Bone marrow (tissue), 2 donors: ENCODE measurements at places on chromosomes 16 and 17.

DNA sequence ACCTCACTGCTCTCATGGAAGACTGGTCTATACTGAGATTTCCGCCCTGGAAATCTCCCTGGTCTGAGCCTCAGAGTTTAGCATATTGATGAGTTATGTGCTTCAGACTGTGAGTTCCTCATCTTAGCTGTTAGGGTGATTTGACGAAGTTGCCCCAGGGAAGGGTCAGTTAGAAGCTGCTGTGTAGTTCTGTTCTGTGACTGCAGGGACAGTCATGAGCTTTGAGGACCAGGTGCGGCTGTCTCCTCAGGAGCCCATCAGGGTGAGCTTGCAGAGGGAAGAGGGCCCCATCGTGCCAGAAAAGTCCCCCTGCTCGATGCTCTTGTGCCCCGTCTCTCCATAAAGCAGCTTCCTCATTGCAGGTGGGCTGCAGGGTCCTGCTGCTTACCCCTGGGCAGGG, 28.3 kb upstream of the IL17C start:
- DNase-seq, result no peak

GRCh38 chr17:78318407-78318806, 41.5 kb downstream of the SOCS3 start:
- DNase-seq, result no peak

DNA sequence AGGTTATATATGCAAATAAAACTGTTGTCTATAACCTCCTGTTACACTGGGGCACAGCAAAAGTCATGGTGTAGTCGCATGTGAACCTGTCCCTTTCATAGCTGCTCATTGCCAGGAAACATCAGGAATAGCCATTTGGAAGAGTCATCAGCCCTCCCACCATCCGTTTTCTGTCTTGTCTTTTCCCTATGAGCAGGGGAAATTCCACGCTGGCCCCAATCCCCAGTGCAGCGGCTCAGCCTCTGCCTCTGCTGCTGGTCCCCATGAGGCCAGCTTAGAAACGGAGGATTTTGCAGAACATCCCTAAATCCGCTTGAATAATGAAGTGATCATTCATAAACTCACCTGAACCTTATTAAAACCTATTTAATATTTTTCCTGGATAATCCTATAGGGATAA, 10.5 kb downstream of the MAPT start:
- DNase-seq, result no peak

GRCh38 chr16:66524601-66525164, 25.2 kb downstream of the TK2 start:
- peak; percentile 32 for DNase-seq

- no peak for DNase-seq
These were observed 59.1 kb downstream of the SSH2 start for GRCh38 chr17:29870836-29871465.

- no peak for DNase-seq
These were observed 2.3 kb downstream of the KRTAP1-5 start for GRCh38 chr17:41024697-41025096.

DNA sequence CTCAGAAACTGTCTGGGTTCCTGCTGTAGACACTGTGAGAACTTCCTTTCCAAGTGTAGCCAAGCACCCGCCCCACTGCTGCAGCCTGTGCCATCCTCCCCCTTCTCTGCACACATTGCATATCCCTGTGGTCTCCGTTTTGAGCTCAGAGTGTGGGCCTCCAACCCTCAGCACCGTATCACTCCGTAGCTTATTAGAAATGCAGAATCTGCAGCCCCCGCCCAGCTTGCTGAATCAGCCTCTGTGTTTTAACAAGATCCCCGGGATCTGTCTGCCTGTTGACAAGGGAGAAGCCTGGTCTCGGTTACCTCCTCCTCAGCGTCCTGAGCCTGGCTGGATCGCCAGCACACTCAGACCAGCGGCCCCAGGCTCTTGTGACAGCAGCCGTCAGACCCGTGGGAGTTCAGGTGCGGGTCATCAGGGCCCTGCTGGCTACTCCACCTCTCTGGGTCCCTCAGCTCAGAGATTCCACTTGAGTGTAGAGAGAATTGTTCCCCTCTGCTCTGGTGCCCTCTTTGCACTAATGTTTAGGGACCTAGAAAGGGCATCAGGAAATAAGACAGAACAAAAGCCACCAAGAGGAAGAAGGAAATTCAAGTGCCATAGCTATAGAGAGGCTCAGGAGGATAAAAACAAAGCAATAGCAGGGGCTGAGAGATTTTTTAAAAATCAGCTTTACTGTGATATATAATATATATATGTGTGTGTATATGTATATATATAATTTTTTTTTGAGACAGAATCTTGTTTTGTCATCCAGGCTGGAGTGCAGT, 92.3 kb downstream of the PITPNC1 start:
- no peak for DNase-seq

DNA sequence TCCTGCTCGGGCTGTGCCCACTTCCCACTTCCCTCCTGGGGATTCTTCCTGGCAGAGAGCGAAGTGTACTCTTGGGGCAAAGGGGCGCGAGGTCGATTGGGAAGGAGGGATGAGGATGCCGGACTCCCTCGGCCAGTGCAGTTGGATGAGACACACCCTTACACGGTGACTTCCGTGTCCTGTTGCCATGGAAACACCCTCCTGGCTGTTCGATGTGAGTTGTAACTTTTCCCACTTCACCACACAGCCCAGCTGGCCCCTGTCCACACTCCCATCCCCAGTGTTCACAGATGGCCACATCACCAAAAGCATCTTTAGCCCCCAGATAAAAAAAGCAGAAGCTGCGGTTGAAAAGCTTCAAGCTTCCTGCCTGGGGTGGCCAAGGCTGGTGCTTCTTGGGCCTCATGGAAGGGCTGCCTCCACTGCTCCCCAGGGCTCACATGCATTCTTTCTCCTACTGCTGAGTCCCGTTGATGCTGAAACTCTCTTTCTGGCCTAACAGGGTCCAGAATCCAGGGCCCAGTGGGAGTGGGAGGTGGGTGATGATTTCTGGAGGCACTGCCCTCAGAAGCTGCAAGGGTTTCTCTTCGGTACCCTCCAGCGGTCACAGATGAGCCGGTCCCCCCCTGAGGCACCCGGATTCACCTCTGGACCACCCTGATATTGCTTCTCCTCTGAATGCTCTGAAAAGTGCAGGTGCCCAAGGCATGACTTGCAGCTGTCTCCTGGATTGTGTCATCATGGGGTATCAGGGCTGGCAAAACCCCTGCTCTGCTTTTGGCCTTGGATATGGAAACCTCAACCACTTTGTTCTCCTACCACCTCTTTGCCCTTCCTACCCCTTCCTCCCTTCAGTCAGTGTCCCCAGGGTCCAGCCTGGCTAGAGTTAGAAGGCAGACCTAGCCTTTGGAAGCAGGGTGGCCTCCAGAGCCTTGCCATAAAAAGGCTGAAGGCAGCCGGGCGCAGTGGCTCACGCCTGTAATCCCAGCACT, 2.2 kb upstream of the TRAF4 start:
- peak; percentile 80 for DNase-seq

DNA sequence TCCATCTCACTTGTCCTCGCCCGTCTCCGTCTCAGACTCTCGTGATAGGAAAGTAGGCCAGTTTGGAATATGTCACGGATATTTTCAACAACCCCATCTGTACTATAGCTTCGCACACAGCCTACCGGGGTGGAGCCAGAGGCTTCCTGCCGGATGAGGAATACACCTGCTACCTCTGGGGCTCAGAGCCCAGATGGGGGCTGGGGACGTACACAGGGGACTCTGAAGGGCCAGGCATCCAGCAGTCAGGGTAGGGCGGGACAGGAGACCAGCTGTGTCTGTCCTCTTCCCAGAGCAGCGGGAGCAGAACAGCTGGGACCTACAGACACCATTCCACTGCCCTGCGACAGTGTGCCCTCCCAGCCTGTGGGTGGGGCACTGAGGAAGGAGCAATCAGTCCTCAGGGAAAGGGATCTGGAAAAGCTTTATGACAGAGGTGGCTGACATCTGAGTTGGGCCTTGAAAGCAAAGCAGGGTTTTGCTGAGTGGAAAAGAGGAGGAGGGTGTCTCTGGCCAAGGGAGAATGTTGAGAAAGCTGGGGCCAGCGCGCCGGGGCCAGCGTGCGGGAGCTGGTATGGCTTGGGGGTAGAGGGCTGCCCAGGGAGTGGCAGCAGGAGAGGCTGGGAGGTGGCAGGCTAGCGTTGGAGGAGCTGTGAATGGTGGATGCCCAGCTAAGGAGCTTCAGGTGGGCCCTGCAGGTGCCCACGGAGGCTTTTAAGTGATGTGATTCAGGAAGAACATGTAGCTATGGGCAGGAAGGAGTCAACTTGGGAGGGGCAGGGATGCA, 11.5 kb upstream of the SRCIN1 start:
- no peak for DNase-seq

DNA sequence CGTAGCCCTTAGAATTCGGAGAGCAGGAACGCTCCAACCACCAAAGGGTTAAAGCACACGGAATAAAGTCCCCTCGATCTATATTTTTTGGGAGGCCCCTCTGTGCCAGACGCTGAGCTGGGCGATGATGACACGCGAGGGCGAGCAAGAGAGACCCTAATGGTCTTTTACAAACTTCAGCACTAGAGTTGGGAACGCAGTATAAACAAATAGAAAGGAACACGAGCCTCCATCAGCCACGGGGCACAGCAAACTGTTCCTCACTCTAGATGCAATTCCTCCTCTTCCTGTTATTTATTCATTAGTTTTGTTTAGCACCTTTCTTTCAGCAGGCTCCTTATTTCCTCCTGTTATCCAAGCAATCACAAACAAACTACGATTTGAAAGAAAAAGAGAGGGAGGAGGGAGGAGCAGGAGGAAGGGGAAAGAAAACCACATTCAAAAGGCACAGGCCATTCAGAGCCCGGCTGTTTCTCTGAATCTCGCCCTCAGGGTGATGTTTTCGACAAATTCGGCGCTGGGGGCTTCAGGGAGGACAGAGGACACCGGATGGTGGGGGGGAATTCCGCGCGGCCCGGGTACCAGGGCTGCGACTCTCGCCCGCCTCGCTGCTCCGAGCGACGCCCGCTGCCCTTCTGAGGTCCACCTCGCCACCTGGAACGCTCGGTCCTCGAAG, 1.6 kb downstream of the TOX3 start:
- DNase-seq, result no peak

DNA sequence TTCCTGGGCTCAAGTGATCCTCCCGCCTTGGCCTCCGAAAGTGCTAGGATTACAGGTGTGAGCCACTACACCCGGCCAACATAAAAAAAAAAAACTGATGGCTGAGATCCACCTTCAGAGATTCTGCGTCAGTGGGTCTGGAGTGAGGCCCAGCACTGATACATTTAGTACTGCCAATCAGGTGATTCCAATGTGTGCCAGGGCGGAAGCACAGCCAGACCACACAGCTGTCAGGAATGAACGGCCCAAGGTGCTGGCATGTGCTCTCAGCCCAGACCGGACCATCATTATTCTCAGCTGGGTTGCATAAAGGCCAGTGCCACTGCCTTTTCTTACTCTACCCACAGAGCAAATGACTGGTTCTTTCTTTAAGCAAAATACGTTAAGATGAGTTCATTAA, 1.2 kb upstream of the BCO1 start:
- DNase-seq, result no peak

- DNase-seq, result no peak
These were observed 20.0 kb downstream of the BFAR start for GRCh38 chr16:14652726-14653125.

- DNase-seq, result no peak
These were observed 70.4 kb upstream of the CLEC18A start for GRCh38 chr16:69880640-69881133.

GRCh38 chr16:78562111-78562510, 462.7 kb downstream of the WWOX start:
- no peak for DNase-seq

GRCh38 chr17:44651228-44651627, 5.0 kb upstream of the MEIOC start:
- no peak for DNase-seq

DNA sequence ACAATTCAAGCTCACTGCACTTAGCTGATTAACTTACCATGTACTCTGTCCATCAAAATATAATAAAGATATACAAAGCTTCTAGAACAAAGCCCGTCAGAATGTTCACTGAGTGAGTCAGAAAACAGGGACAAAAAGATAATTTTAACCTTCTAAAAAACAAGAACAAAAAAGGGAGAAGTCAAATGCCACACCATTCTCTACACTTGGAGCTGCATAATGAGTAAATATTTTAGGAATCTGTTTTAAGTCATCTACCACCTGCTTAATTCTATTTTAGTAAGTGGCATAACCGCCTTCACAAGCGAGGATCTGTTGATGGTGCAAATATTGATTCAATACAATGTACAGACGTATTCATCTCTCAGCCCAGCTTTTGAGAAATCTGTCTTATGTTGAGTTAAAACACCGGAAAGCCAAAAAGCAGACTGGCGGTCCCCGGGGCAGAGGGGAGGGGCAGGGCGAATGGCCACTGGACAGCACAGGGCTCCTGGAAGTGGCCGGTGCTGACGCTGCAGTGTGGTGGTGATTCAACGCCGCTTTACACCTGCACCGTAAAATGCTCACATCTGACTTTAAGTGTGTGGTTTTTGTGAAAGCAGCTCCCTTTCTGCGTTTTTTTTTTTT, 20.1 kb downstream of the RAB40B start:
- DNase-seq, result no peak

GRCh38 chr17:31588034-31588433, 196.6 kb downstream of the RAB11FIP4 start:
- no peak for DNase-seq

DNA sequence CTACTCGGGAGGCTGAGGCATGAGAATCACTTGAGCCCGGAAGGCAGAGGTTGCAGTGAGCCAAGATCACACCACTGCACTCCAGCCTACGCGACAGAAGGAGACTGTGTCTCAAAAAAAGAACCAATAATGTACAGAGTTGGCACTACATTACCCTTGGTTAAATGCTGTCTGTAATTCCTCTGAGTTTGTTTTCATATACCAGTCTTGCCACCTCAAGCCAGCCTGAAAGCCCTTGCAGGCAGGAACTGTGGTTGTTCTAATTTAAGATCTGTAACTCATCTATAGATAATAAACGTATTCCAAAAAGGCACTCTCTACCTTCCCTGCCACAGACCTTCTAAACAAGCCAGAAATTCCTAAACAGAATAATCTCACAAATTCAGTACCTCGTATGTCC, 4.3 kb upstream of the KANSL1 start:
- DNase-seq, result no peak

DNA sequence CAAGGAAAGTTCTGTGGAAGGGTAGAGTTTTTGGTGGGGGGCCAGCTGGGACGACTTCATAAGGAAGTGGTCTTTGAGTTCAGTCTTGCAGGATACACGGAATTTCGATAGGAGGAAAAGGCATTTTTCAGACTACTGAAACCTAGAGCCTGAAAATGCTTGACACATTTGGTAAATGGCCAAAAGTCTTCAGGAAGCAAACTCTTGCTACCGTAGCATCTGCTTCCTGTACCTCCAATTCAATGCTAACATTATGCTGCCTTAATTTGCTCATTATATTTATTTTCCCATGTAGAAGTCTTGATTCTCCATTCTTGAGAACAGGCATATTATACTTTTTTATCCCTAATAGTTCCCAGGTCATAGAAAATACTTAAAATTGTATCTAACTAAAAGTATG, 129.3 kb upstream of the MED13 start:
- no peak for DNase-seq
